ENCODE measurements at places on chromosomes 5 and 9.
A peak's percentile ranks its signal among the peaks of the same experiment; 100 is the strongest.

DNA sequence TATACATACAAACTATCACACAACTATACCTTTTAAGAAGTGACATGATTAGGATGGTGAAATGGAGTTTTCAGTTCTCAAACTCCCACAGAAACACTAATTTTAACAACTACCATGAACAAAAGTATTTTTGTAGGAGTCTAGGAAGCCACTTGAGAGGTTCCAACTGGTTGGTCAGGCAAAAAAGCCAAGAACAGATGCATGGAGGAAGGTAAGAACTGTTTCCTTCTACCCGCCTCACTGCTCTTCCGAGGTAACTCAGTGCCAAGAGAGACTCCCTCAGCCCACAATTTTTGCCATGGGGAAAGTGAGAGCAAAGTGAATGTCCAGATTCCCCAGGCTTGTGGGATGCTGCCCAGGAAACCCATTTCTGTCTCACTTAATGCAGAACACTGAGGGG, 15.7 kb downstream of the BTNL8 start:
- DNase-seq = no peak

- DNase-seq = no peak
Measured at GRCh38 chr9:96442491-96442890, 7.5 kb upstream of the HABP4 start.

DNA sequence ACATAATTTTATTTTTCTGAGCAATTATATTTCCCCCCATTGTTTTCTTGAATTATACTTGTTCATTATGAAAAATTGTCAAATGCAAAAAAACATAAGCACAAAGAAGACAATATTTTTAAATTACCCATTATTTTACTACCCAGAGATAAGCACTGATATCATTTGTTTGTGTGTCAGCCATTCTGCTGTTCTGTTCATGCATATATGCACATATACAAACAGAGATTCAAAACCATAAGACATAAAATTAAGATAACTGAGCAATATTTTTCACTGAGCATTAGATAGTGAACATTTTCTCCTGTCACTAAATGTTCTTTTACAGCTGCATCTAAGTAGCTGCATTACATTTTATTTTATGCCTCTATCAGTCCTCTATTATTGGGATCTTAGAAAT, 35.6 kb downstream of the PAM start:
- DNase-seq = no peak

DNA sequence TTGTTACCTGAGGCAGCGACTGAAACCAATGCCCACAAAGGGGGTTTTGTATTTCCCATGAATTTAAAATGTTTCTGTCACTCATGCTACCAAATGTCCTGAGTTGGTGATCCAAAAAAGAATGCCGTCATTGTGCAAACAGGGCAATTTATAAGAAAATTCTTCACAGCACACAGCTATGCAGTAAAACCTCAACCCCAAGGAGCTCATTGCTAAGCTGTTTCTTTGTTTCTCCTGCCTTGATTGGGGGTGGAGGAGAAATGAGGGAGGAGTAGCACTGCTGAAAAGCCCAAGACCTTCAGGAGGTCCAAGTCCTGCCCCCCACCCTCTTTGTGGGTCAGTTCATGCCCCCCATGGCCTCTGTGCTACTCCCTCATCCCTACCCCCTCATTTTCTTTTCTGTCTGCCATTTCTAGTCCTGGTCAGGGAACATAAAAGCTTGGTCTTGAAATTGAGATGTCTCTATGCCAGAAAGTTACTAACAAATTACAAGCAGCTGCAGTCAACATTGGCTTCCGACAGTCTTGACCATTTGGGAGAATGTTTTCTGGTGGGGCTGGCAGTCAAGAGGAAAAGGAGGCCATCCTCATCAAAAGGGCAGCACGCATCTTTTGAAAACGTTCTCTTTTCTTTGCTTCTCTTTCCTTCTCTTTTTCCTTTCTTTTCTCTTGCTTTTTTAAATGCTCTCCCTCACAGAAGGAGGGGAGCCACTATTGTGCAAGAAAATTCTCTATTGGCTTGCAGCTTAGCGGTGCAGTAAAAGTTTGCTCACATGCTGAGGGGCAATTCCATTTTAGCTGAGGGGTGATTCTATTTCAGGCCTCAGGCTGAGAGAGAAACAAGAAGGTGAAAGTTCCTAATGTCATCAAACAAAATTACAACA, 133.3 kb downstream of the GCNT1 start:
- peak; percentile 14 for DNase-seq

DNA sequence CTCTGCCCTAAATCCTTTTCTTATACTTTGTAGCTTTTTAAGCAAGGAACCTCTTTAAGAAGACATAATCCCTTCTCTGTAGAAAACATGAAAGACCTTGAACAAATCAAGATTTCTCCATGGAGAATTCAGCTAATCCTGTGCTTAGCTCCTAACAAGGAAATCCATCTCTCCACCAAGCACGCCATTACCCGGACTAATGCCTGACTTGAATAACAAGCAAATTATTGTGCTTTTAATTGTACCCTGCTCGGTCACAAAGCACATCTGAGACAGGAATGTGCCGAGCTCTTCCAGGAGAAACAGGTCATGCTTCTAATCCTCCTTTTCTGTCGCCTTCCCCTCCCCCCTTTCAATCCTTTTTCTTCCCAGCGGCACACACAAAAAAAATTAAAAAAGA, 141.3 kb downstream of the PSAT1 start:
- DNase-seq = no peak

- DNase-seq = no peak
Measured at GRCh38 chr9:131748411-131748955, 8.6 kb upstream of the RAPGEF1 start.

DNA sequence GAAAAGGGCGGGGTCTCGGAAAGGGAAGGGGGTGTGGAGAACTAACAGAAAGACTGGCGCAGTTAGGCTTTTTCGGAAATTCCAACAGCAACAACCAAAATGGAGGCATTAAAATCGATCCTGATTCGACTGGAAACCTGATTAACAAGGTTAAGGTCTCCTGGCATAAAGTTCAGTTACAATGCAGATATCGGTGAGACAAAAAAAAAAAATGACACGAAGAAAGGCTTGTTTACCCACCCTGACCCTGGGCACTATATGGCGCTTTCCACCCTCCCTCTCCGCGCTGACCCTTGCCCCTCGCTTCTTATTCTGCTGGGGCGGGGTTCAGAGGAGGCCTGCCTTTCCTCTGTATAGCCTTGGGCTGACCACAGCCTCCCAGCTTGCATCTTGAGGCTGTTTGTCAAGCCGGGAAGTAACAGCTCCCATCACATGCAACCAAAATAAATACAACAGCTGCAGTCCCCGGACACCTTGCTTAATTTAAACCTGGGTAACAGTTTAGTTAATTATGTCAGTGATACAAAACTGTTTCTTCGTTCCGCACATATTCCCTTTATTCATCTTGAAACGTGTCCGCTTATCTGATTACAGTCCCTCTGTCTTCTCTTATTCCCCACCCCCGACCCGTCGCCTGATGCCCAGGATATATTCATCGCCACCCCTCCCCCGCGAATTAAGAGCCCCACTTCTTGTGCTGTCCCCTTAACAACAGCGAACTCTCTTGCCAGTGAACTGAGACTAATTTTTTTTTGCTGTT, 795 bp upstream of the PJA2 start:
- DNase-seq = peak; percentile 77

- peak; percentile 48 for DNase-seq
Measured at GRCh38 chr5:95283761-95284571, 928 bp downstream of the MCTP1 start.
